ENCODE measurements at places on chromosomes 12 and 14.

DNA sequence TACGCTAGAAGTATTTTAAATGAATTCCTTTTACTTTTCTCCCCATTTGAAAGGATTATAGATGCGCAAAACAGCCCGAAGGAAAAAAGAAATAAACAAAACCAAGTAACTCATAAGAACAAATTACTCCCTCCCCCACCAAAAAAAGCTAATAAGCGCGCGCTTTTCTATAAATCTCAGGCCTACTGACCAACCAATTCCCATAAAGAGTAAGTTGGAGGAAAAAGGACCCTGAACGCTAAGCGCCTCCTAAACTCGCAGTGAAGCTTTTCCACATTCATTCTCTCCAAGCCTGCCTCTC, 588 bp downstream of the MBIP start:
- DNase-seq = no peak

GRCh38 chr14:24975393-24975792, 74.6 kb downstream of the STXBP6 start:
- no peak for DNase-seq

DNA sequence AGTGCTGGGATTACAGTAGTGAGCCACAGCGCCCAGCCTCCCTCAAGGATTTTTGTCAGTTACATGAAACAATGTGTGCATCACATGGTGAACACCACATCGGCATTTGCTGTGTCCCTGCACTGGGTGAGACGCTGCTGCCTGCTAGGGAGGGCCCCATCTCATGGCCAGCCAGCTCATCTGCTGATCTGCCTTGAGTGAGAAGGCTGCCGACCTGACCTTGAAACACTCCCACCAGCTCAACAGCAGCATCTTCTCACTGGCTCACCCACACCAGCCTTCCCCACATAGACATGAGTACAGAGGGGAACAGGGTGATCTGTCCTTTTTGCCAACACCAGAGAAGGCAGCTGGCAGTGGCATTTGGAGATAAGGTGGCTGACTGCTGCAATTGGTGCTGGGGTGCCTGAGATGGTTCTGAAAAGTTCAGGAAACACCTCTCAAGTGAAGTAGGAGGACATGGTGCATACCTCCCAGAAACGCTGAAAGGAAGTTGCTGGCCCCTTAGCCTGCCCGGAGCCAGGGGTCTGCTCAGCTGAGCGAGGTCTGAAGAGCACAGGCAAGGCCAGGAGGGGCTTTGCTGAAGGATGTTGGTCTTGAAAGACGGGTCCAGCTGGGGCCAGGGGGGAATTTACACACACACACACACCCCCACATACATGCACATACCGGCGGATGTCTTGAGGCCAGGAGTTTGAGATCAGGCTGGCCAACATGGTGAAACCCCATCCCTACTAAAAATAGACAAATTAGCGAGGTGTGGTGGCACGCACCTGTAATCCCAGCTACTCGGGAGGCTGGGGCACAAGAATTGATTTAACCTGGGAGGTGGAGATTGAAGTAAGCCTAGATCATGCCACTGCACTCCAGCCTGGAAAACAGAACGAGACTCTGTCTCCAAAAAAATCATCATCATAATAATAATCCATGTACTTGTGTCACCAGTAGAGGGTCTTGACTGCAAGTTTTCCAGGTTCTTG, 14.3 kb upstream of the PPP1R13B start:
- no peak for DNase-seq

DNA sequence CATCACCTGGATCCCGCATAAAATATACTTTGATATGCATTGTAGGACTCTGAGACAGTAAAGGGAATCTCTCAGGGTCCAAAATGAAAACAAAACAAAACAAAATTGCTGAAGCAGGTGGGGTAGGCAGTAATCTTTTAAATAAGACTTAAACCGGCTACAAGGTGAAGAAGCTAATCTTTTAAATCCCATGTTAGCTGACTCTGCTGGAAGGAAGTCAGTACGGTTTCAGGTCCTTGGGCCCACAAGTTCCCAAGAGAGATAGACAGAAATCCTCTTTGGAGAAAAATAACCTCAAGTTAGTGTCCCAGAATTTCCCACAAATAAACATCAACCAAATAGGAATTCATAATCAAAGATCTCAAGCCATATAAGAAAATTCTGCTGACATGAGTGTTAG, 5.0 kb upstream of the EPS8 start:
- DNase-seq = no peak

DNA sequence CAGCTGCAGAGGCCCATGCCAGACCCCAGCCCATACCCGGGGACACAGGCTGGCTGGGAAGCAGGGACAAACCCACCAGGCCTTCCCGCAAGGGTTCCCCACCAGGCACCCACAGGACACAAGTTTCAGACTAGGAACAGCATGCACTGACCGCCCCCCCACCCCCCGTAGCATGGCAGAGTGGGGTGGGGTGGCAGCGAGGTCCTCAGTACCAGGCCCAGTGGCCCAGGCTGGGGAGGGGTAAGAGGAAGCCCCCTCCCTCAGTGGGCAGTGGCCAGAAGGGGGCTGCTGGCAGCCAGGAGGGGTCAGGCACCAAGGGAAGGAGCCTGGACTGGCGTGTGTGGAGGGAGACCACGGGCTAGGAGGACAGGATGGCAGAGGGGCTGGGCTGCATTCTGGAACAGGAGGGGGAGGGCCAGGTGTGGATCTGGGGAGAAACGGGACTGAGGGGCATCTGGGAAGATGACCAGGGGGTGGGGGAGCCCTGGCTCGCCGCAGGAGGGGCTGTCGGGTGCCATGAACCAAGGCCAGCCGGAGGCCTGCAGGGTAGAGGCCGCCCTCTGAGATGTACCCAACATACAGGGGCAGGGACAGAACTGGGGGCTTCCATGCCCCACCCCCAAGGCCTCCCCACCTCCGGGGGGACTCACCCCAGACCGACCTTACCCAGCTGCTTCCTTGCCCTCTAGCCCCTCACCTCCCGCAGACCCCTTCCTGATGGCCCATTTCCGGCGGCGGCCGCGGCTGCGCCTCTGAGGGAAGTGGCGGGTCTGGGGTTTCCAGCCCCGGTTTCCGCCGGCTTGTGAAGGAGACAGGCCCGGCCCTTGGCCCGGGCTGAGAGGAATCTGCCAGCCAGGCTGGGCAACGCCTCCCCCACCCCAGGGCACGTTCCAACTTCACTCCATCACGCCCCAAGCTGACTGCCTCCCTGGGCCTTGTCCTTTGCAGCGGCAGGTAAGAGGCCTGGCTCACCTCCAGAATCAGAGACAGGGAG, 5.6 kb upstream of the JAG2 start:
- no peak for DNase-seq

GRCh38 chr12:97456571-97457188, 5.9 kb upstream of the RMST start:
- DNase-seq = no peak

- DNase-seq = no peak
Measured at GRCh38 chr12:92292016-92292415, 146.4 kb upstream of the BTG1 start.

DNA sequence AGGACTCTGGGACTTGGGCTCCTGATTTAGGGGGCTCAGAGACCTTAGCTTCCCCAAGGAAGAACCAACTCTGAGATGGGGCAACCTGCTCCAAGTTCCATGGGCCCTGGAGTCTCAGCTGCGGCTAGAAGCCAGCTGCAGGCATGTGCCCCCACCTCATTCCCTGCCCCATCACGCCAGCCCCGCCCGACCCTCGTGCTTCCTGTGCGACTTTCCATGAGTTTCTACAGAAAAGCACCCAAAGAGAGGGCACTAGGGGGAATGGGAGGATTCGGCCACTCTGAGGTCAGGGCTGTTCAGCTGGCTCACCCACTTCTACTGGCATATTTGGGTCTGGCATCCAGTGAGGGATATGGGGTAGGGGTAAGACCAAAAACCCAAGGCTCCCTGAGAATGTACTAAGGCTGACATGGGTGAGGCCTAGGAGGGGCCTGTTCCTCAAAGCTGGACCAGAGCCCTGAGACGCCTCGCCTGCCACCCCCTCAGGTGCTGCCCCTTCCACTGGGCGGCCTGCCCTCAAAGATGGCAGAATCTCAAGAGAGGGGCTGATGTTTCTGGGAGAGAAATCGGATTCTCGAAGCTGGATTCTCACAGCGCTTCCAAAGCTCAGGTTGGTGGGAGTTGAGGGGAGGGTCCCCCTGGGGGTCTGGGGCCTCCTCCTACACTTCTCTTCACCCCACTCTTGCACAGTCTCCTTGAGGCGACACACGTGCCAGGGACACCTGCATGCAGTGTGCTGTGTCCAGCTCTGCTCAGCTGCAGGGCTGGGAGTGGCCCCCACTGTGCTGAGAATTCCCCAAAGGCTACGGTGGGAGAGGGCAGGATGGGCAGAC, 22.1 kb downstream of the FAIM2 start:
- no peak for DNase-seq

DNA sequence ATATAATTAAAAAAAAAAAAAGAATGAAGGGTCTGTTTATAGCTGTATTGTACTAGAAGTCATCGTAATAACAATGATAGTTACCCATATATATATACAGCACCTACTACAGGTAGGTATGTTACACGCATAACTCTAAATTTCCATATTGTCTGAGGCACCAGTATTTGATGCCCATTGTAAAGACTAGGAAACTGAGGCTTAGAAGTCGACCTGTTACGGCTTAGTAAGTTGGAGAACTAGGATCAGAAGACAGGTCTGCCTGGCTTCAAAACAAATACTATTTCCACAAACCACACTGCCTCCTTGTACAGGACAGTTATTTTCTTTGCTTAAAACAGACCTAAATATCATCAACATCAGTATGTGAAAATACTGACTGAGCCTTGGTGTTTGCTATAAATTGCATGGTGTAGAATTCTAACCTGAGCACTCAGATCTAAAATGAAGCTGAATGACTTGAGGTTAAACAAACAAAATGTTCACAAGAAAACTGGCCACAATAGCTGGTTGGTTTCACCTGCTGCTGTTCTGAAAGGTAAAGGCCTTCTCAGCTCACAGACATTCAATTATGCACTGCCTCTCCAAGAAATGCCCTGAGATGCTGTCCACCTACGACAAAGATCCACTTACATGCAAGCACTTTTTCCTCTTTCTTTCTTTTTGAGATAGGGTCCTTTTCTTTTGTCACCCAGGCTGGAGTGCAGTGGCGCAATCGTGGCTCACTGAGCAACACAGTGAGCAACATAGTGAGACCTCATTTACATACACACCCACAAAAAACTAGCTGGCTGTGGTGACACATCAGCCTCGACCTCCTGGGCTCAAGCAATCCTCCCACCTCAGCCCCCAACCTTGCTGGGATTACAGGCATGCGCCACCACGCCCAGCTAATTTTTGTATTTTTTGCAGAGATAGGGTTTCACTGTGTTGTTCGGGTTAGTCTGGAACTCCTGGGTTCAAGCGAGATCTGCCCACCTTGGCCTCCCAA, 35.7 kb downstream of the SSH1 start:
- no peak for DNase-seq

GRCh38 chr12:121413917-121414316, 14.0 kb downstream of the RNF34 start:
- DNase-seq = no peak

DNA sequence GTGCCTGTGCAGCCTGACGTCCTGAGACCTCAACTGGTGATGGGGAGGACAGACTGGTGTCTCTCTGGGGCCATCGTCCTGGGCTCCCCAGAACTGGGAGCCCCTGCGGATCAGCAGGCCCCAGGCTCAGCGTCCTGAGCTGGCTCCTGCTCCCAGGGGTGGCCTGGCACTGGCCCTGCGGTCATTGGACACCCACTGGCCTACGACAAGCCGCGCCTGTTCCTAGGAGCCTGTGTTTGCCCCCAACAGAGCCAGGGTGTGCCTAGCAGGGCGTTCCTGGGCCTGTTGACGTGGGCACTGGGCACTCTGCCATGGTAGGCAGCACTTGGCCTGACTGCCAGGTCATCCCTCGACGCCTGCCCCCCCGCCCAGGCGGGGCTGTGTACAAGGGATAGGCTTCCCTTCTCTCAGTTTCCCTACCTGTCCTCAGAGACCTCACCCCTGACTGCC, 8.4 kb downstream of the ADSS1 start:
- no peak for DNase-seq

DNA sequence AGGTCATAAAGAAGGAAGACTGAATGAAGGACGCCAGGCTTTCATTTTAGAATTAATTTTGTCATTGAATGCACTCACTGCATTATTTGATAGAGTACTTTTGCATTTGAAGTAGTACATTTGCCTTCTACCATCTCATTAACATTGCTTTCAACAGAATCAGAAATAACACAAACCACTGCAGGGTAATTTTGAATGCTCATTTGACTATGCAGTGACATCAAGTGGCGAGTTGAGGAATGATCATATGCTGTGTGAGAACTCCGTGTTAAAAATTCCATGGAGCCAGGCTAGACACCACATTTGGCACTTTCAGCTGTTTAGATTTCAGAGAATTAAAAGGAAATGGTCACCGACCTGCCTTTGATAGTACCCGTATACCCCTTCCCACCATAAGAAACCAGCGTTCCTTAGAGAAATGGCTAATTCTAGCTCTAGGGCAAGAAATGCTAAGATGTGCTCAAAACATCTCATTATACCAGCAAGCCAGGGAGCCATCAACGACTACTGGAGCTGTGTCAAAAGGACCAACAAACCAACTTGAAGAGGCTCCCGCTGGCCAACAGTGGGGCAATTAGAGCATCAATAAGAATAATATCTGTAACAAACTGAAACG, 16.5 kb downstream of the HEBP1 start:
- DNase-seq = peak; percentile 46

DNA sequence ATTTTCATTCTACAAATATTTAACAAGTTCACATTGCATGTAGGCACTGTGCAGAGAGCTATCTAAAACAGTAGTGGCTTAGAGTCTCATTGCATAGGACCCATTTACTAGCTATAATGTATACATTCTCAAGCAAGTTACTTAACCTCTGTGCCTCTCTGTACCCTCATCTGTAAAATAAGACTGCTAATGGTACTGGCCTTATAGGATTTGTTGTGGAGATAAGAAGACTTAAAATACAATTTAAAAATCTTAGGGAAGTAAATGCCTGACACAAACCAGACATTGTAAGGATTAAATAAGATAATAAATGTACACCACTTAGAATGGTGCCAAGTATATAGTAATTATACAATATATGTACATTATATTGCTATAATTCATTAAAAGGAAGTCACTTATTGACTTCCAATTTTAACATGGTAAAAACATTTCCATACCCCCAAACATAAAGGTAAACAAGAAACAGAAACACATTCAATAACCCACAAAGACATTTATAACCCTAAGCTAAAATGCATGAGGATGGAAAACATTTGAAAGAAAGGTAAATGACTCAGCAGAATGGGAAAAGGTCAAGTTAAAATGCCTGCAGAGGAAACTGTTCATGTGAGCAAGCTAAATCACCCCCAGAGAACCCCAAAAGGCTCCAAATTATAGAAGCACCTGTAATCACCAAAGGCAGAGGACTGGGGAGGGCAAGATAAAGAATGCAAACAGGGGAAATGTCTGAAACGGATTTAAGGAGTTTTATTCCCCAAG, 30.8 kb downstream of the RPS6KA5 start:
- DNase-seq = no peak

- DNase-seq = no peak
Measured at GRCh38 chr14:54570631-54571415, 3.9 kb downstream of the SAMD4A start.

DNA sequence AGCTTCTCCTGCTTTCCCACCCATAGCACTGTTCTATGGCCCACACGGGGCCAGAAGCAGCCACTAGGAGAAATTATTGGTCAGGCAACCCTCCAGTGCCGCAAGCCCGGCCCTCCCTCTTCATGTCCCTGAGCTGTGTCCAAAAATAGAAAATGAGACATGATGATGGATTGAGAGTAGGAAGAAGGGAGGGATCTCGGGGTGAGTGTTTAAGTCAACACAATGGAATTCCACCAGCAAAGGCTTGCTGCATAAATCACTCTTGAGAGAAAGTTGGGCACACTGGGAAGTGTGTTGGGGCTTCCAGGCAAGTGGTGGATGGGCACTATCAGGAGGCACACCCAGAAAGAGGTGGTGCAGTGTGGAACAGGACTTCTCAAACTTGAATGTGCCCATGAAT, 94.2 kb downstream of the LLPH start:
- DNase-seq = peak; percentile 94
